ENCODE measurements at places on chromosomes 5 and 9. TPM values are rescaled to one million over a fixed set of nuclear protein-coding genes. Genes with fewer than 3 reads are reported as not detected.

DNA sequence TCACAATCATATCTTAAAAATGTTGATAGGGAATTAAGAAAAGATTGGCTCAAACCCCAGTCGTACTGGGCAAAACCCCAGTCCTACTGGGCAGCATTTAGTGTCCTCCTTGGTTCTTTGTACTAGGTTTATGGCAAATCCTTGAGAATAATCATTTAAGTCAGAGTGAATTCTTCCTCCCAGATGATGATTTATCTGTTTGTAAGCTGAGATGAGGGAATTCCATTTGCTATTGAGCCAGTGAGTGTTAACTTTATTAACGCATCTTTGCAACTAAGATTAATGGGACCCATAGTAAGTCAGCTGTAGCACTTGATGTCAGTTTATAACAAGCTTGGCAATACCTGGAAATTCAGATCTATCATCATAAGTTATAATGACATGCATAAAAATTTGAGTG, 821.8 kb upstream of the DMAC1 start:
- DNase-seq = no peak

DNA sequence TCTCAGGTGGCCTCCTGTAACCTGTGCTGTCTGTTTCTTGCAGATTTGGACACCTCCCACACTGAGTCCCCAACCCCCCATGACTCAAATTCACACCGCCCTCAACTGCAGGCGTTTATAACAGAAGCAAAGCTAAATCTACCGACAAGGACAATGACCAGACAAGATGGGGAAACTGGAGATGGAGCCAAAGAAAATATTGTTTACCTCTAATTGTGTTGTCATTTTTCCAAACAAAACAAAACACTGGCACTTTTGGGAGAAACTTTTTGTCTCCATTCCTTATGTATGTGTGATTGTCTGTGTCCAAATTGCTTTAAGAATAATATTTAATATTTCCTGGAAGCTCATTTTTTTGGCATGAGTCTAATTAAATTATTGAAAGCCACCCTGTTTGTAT, 314.8 kb downstream of the ARHGEF28 start:
- DNase-seq = no peak

- no peak for DNase-seq
Observed at GRCh38 chr9:17839776-17840175, 260.9 kb downstream of the SH3GL2 start.

DNA sequence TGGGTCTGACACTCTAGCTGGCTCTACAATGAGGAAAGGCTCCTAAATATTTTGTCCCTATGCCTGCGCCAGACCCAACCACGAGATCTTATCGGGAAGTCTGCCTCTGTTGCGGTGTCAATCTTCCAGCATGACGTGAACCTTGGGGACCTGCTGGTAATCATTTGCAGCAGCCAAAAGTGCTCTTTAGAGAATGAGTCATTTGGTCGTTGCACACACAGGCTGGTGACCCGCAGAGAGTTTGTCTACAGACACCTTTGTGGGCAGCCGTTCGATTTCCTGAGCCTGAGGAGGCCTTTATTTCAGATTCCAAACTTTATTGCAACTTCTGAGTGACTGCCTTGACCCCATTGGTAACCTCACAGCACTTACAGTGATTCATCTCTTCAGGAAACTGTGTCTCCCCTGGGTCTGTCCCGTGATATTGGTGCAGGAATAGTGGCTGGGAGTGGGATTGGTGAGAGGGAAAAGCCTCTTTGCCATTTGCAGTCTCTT, 326.1 kb downstream of the NSG2 start:
- DNase-seq = no peak

OR1Q1 gene
- not detected for total RNA-seq

DNA sequence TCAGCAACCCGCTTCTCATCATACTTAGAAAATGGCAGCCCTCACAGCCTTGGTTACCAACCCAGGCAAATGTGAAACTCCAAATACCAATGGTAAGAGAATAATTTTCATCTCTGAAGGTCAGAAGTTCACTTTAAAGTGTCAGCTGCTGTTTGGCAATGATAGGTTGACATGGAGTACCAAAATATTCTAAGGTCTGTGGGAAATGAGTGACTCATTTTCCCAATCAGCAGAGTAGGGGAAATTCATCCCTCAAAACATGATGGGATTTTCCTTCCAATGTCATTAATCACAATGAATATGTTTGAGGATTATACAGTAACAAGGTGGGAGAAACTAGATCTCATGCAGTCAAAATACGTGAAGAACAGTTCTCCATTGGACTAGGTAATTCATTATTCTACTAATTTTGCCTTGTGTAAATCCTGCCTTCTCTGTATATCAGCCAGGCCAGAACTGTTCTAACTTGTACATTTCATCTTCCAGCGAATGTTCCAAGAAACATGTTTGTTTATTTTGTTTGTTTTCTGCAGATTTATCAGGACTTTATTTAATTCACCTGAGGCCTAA, 53.1 kb upstream of the ERBIN start:
- DNase-seq = no peak

SLC25A2 gene
- not detected for total RNA-seq

DNA sequence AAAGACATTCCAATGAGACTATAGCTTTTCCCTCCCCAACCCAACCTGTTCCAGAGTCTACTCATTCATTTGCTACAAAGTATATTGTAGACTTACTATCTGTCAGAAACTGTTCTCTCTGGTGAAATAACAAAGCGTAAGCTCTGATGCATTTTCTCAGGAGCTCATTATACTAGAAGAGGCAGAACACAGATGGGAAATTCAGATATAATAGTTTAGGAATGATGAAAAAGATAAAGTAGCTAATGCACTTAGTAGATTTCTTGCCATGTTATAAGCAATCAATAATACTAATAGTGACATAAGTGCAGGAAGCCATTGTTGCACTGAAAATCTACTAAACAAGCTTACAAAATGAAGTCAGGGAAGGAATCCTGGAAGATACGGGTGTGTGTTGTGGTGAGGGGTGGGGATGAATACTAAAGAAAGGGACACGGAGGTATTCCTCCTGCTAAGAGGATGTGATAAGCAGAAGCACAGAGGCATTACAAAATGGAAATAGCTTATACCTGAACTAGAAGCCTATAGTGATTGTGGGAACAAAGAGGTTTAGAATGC, 78.2 kb downstream of the HCN1 start:
- no peak for DNase-seq

Measured in left ventricle myocardium inferior (tissue), 1 donor.